Inflammatory macrophage treated with lipopolysaccharide for 1 hour (primary cell): ENCODE measurements at places on chromosomes 3 and 15.

DNA sequence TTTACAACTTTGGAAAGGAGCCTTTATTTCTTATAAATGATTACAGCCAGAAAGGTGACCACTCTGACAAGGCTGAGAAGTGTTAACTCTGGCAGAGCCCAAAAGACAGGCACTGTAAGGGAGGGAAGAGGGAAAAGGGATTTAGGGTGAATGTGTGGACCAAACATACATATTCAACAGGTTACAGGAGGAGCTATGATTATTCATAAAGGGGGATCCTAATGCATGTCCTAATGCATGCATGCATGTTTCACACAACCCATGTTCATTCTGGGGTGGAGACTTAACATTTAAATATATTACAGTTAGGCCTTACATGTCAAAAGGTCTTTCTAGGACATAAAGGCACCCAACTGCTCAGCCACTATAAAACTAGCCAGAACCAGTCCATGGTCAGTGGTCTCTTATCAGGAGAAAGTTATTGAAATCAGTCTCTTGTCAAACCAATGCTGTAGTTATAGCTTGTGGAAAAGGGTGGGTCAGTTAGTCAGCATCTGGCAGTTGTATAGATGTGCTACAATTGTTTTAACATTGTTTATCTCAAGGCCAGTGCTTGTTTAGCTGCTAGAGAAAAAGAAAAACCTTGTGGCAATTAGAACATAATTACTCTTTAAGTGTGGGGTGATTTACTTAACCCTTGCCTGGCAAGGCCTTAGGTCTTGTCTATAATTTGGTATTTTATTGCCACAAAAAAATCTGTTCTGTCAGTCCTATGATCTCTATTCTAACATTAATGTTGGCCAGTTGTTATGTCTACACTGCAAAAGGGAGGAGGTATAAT lies 77.5 kb downstream of the RAD18 start:
- DNase-seq, result no peak

- DNase-seq, result no peak
These were observed 969.4 kb downstream of the PLOD2 start for GRCh38 chr3:145191543-145191942.

GRCh38 chr3:58333206-58334012 lies 717 bp downstream of the PXK start:
- no peak for DNase-seq

DNA sequence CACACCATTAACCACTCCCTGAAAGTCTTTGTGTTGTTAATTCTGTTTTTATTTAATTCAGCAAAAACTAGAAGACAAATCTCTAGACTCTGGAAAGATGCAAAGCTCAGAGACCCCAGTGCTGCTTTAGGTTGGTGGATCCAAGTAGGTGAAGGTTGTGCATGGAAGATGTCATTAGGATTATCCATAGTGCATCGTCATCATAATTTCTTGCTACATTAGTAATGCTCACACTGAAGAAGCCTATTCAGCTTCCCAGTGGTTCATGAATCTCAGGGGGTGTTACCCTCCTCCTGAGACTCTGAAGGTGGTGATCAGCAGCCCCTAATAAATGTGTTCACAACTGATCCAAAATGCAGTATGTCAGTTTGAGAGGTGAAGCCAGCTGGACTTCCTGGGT lies 272.8 kb downstream of the CD47 start:
- no peak for DNase-seq

GRCh38 chr15:71341811-71342550 lies 226.7 kb downstream of the THSD4 start:
- DNase-seq, result no peak

GRCh38 chr3:146100180-146100579 lies 60.8 kb downstream of the PLOD2 start:
- no peak for DNase-seq

- DNase-seq, result no peak
These were observed 728.9 kb upstream of the DPPA4 start for GRCh38 chr3:110066206-110066605.

DNA sequence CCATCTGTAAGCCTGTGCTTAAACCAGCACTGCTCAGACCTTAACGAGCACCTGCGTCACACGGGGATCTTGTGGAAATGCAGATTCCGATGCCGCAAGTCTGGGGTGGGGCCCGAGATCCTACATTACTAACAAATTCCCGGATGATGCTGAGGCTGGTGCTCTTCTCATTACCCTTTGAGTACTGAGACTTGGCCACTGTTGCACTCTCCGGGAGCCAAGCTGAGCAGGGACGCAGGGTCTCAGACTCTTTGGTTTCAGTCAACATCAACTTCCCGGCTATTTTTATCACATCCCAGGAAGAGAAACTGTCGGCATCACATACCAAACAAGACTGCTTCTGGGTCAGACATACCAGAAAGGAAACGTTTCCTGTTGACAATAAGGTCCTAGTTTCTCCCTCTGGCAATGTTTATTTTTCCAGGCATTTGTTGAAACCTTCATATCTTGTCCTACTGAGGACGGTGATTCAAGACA lies 276.6 kb downstream of the SHQ1 start:
- DNase-seq, result no peak
